ENCODE measurements at places on chromosomes 3 and 15.
A peak's percentile ranks its signal among the peaks of the same experiment; 100 is the strongest.

- DNase-seq = peak; percentile 19
Observed at GRCh38 chr3:155805204-155805801, 775 bp downstream of the C3orf33 start.

GRCh38 chr15:52857937-52858781 lies 68.0 kb upstream of the ONECUT1 start:
- DNase-seq = no peak

DNA sequence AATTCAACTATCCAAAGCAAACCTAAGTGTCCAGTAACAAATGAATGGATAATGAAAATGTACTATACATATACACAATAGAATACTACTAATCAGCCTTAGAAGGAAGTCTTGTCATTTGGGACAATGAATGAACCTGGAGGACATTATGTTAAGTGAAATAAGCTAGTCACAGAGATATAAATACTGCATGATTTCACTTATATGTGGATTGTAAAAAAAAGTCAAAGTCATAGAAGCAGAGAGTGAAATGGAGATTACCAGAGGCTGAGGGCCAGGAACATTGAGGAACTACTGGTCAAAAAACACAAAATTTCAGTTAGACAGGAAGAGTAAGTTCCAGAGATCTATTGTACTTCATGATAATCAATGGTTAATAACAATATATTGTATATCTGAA lies 33.6 kb downstream of the MYO5A start:
- DNase-seq = no peak

DNA sequence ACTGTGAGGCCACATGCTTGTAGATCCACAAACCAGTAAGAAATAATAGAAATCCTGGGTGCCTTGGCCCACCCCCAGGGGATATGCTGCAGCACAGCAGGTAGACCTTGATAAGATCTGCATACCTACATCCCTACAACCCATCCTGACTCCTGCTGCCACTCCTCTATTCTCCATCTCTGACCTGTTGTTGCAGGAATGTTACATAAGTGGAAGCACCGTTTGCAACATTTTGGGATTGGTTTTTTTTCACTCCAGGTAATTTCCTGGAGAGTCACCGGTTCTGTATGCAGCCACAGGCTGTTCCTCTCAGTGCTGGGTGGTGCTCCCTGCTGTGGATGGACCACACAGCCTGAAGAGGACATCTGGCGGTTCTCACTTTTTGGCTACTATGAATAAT lies 16.1 kb upstream of the CSPG5 start:
- DNase-seq = no peak

DNA sequence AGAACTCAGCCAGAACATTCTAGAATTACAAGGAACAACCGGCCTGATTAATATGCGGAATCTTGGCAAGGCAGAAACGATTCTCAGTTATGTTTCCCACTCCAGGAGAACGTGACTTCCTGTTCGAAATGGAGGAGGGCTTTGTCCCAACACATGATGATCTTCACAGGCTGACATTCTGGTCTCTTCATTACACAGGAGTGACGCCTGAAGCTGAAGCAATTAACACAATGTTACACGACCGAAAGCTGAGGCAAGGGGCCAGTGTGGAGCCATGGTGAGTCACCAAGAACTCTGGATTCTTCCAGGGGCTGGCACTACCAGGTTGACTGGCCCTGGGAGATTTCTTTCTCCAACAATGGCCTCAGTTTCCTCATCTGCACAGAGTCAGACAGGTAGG lies 40.9 kb downstream of the RFTN1 start:
- DNase-seq = no peak

DNA sequence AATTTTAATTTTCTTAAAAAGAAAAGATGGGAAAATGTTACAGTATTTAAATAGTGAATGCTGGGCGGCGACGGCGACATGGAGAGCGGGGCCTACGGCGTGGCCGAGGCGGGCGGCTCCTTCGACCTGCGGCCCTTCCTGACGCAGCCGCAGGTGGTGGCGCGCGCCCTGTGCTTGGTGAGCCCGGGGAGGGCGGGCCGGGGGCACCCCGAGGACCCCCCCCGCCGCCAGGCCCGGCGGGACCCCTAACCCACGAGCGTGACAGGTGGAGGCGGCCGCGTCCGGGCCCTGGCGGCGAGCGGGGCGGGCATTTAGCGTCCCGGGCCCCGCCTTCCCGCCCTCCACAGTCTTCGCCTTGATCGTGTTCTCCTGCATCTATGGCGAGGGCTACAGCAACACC lies 38.4 kb upstream of the GOLGA8J start:
- no peak for DNase-seq

DNA sequence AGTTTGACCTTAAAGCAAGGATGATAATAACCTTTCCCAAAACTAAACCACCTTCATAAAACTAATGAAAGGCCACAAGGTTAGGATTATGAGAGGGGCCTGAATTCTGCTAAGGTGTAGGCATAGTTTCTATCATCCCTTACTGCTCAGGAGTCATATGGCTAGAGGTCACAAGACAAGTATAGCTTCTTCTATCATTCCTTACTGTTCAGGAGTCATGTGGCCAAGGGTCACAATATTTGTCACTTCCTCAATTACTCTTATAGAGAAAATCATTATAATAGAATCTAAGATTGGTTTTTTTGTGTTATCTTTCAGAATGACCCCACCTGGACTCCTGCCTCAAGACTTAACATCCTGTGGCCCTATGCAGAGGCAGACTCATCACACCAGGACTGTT lies 36.6 kb downstream of the HERC1 start:
- DNase-seq = no peak

DNA sequence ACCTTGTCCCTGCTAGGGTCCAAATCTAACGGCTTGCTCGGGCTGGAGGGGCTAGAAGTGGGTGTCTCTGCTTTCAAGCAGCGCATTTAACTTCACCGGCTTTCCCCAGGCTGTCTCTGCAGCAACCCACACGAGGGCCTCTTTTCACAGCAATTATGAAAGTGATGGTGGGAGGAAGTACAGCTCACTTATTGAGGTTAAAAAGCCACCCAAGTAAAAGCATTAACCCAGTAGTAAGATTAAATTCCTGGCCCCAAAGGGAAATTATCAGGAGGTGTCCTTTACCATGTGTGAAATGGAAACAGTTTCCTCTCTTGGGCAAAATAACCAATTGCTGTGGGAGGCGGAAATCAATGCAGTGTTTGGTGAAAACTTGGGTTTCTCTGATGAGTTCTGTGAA lies 41.1 kb downstream of the NGRN start:
- no peak for DNase-seq

DNA sequence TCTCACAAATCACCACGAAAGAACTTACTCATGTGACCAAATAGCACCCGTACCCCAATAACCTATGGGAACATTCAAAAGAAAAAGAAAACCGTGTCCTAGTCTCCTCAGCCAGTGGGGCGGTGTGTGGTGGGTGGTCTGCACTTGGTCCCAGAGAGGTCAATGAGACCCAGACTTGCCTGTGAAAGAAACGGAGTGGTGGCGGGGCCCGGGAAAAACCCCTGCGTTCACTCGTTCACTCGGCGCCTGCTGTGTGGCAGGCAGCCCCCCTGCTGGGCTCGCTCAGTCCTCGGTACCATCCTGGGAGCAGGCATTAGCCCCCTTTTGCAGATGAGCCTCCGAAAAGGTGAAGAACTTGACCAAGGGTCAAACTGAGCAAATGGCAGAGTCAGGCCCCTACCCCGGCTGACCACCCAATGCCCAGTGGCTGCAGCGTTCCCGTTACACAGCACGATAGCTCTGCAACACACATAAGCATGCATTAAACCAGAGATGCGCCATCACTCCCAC lies 36.0 kb downstream of the ZDHHC19 start:
- no peak for DNase-seq

DNA sequence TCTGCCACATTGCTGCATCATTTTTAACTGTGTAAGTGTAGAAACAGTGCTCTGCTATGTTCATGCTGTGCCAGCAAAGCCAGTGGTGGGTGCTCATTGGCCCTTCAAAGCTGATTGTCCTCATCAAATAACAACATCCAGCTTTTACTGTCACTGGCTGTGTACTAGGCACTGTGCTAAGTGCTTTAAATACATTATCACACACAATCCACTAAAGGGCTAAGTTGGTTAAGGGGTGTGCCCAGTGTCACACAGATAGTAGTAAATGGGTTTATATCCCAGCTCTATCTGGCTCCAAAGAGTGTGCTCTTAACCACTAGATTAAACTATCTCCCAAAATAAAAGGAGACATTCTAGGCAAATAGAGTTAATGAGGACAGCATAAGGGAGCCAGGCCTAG lies 7.7 kb downstream of the TUBGCP4 start:
- DNase-seq = no peak

DNA sequence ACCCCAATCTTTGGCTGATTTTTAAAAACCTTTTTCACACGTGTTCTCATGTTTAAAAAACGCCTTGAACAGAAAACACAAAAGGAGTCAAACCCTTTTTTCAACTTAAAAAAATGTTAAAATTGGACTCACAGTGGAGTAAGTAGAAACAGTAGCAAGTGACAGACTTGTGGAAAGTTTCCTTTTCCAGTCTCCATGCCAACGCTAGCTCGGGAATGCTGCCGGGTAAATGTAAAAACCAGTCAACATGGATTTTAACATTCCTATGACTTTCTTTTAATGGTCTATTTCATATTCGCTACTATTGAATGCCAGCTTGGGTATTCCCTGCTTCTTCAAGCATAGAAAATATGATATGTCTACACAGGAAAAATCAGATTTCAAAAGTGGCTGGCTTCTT lies 1.6 kb upstream of the PROK2 start:
- no peak for DNase-seq

GRCh38 chr15:101389362-101389761 lies 94.3 kb upstream of the SNRPA1 start:
- no peak for DNase-seq

GRCh38 chr15:99439524-99439835 lies 126.3 kb upstream of the MEF2A start:
- DNase-seq = no peak

DNA sequence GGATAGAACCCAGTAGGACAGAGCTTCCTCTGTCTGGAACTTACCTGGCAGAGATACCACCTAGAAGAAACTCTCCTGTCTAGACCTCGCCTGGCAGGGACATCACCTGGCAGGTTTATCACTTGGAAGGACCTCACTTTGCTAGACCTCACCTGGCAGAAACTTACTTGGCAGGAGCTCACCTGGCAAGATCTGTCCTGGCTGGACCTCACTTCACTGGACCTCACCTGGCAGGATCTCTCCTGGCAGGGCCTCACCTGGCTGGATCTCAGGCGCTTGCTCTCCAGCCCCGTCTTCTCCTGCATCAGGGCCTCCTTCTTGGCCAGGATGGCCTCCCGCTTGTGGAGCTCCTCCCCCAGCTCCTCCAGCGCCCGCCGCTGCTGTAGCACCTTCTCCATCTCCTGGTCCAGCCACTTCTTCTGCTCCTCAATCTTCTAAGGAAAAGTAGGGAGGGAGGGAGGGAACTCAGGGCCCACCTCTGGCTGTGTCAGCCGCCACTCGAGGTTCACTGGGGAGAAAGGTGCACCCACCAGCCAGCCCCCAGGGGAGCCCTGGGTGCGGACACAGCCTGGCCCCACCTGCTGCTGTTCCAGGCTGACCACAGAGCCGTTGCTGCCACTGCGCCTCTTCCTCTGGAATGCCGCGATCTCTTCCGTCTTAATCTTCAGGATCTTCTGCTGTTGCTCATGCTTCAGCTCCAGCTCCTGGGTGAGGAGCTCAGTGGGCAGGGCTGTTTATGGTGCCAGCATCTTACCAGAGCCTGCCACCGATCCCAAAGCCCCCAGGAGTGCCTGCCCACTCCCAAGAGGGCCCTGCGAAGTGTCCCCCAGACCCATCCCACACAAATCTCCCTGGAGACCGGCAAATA lies 22.5 kb downstream of the KIF7 start:
- no peak for DNase-seq

GRCh38 chr15:88124199-88124598 lies 132.3 kb downstream of the NTRK3 start:
- DNase-seq = no peak

- no peak for DNase-seq
Observed at GRCh38 chr15:70323111-70323851, 225.6 kb upstream of the TLE3 start.

DNA sequence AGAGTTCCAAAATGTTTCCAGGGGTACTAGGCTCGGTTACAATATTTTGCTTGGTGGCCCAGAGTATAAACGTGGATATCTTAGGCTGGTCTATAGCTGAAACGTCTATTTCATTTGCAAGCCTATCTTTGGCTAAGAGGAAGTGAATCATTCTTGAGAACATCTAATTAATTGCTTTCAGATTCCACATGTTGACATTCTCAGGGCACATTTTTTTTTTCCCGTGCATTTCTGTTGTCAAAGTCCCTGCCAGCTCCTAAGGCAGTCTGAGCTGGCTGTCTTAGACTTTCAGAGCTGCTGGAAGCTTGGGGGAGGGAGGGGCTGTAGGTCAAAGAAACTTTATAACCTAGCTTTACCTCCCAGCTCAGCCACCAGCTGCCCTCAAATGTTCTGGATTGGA lies 23.2 kb upstream of the LAMP3 start:
- no peak for DNase-seq

DNA sequence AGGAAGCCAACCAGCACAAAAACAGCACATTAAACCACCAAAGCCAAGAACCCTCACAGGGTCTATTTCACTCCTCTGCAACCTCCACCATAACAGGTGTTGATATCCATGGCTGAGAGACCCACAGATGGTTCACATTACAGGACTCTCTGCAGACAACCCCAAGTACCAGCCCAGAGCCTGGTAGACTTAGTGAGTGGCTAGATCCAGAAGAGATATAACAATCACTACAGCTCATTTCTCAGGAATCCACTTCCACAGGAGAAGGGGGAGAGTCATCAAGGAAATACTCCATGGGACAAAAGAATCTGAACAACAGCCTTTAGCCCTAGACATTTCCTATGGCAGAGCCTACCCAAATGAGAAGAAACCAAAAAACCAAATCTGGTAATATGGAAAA lies 168.1 kb upstream of the CD96 start:
- DNase-seq = no peak

DNA sequence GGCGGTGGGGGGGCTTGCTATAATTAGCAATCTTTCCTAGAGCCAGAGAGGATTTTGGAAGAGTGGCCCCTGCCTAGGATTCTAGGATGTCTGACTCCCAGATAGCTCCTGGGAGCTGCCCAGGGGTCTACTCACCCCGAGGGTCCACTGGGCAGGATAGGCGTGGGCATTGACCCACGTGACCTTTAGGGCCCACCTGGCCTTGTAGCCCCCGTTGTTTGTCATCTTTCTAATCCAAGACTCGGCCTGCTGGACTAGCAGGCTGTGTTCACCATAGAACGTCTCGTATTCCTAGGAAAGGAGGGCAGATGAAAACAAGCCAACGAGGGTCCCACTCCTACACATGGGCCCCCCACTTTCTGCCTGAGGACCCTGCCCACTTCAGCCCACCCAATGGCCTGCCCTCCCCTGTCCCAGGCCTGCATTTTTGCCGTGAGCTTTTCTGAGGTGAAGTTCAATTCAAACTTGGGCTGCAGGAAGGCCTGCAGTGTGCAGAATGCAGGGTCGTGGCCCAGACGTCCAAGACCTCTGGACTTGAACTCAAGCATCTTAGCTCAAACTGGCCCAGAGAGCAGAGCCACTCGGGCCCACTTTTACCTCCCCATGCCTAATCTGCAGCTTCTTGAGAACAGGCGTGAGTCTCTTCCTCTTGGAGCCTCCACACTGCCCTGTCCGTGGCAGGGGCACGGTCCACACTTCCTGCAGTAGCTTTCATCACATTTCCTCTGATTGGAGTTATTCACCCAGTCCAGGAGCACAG lies 41.5 kb downstream of the MUC4 start:
- no peak for DNase-seq

- no peak for DNase-seq
Observed at GRCh38 chr15:99009741-99010330, 2.2 kb upstream of the PGPEP1L start.

Measured in NCI-H345 (cell line).